ENCODE measurements at places on chromosomes 7 and 10. TPM values are rescaled to one million over a fixed set of nuclear protein-coding genes. Genes with fewer than 3 reads are reported as not detected.
A peak's percentile ranks its signal among the peaks of the same experiment; 100 is the strongest.

GPR15LG gene
- not detected for polyA plus RNA-seq

CFAP43 gene
- polyA plus RNA-seq: not detected

SMO gene
- not detected for polyA plus RNA-seq

GRCh38 chr7:76009672-76010600 is 15.5 kb upstream of the TMEM120A start:
- peaks cover 37% of the 10 kb centered on the region for H3K4me1 ChIP-seq
- H3K27ac ChIP-seq: peak overlapping the region; percentile 40
- no peak for DNase-seq
- H3K36me3 ChIP-seq: no peaks in the 10 kb centered on the region

DNA sequence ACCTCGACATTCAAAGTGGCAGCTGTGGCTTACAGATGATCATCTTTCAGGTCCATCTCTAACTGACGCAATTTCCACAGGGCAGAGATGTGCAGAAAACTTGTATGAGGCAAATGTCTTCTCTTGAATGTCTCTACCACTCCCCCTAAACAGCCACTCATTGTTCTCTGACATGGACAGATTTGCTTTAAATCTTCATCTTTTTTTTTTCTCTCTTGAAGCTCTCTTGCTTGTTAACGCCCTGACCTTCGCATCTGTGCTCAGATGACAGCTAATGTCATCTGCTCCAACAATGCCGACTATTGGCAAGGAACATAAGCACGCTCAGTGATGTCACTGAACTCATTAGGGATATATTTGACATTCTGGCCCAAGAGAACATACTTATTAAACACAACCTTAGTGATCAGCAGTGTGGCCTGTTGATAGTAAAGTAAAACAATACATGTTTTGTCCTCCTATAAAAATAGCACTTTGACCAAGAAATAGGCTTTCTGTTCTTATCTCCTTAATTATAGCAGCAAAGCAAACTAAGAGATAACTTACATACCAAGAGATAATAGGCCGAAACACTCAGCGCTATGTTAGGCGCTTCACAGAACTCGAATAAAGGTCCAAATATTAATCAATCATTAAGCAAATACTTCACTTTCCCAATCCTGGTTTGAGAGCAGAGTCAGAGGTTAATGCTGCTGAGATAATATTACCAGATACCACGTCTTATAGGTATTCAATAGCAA is 583.5 kb downstream of the PARD3 start:
- H3K4me1 ChIP-seq: no peaks in the 10 kb centered on the region
- H3K4me3 ChIP-seq: no peak overlapping the region
- DNase-seq: no peak

DNA sequence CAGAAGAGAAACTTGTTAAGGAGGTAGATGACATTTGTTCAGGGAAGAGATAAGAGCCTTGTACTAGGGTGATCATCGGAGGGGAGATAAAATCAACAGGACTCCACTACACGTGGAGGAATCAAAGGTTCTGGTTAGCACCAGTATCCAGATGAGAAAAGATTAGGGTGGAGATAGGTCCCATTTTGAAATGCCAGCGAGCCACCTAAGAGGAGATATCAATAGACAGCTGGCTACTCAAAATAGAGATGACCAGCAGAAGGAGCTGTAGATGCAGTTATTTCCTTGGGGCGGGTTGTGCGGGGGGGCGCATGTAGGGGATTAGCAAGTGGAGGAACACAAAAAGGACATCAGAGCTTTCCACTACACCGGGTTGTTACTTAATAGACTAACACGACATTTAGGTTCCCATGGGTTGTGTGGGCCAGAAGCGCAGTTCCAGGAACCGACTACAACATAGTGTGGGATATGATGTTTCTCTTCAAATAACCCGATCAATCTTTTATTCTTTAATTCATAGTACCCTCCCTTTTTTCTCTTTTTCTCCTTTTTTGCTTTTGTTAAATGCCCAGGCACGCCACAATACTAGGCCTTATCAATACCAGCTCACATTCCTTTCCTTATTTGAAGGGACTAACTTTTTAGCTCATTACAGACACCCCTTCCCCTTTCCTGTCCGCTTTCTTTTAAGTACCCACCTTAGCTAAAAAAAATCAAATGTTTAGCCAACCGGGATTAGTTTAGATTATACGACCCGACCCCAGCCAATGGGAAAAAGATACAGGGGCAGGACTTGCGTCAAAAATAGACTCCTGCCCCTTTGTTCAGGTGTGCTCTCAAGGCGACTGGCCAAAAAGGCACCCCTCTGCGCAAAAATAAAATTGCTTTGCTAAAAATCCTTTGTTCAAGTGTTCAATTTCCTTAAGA is 2.0 kb upstream of the KIF11 start:
- peak; percentile 43 for DNase-seq
- H3K36me3 ChIP-seq: no peaks in the 10 kb centered on the region
- peak overlapping the region; percentile 98 for H3K4me3 ChIP-seq
- peaks cover 27% of the 10 kb centered on the region for H3K4me1 ChIP-seq

- H3K36me3 ChIP-seq: no peaks in the 10 kb centered on the region
- H3K27ac ChIP-seq: no peak overlapping the region
- H3K4me1 ChIP-seq: no peaks in the 10 kb centered on the region
- H3K27me3 ChIP-seq: no peaks in the 10 kb centered on the region
Measured at GRCh38 chr7:123338688-123339087, 138.9 kb upstream of the SLC13A1 start.

DNA sequence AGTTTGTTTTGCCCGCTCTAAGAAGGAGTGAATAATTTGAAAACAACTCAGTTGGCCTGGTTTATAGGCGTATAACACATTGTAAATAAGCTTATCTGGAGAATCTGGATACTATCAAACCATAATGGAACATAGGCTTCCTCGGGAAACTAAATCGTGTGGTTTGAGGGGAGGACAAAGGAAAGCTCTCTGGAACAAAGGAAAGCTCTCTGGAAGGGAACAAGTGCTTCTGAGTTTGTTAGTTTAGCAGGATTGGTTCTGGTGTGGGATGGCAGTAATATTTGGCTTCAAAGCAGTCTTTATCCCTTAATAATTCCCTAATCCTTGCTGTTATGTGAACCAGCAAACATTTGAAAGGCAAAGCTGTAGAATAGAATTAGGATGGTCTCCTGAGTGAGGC is 15.0 kb upstream of the SLK start:
- H3K4me1 ChIP-seq: peaks cover 6% of the 10 kb centered on the region
- no peak for DNase-seq
- no peak overlapping the region for H3K27ac ChIP-seq
- H3K36me3 ChIP-seq: no peaks in the 10 kb centered on the region
- H3K27me3 ChIP-seq: peaks cover 9% of the 10 kb centered on the region

DNA sequence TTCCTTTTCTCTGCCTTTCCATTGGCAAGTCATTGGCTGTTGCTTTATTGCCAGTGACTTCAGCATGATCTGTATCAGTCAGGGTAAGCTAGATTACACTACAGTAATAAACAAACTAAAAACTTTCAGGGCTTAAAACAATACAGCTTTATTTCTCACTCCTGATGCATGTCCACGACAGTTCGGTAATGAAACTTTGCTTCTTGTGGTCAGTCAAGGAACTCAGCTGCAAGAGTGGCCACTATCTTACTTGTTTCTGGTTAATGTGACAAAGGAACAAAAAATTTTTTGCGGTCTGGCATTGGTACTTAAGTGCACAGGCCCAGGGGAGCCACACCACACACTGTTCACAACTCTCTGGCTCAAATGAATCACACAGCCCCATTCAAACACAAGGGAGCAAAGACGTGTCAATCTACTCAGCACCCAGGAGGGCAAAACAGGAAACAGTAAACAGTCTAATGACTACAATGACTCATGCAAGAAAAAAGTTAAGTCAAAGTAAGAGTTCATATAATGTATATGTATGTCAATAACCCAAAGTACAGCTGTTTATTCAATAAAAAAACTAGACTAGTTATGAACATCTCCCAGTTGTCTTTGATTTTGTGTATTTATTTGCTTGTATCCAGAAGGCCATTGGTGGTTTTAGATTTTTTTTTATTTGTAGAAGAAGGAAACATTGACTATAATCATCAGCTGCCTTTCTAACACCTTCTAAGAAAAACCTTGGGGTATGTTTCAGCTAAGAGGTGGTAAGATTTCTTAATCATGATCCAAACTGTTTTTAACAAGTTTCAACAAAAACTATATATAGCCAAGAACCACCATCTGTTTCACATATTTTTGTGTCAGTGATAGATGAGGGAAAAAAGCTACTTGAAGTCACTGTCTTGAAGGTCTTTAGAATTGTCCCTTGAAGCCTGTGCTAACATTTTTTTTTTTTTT is 134.4 kb upstream of the FAM3C start:
- no peaks in the 10 kb centered on the region for H3K36me3 ChIP-seq
- no peak overlapping the region for H3K4me3 ChIP-seq
- H3K27me3 ChIP-seq: peaks cover 5% of the 10 kb centered on the region
- no peak for DNase-seq
- H3K4me1 ChIP-seq: no peaks in the 10 kb centered on the region

DNA sequence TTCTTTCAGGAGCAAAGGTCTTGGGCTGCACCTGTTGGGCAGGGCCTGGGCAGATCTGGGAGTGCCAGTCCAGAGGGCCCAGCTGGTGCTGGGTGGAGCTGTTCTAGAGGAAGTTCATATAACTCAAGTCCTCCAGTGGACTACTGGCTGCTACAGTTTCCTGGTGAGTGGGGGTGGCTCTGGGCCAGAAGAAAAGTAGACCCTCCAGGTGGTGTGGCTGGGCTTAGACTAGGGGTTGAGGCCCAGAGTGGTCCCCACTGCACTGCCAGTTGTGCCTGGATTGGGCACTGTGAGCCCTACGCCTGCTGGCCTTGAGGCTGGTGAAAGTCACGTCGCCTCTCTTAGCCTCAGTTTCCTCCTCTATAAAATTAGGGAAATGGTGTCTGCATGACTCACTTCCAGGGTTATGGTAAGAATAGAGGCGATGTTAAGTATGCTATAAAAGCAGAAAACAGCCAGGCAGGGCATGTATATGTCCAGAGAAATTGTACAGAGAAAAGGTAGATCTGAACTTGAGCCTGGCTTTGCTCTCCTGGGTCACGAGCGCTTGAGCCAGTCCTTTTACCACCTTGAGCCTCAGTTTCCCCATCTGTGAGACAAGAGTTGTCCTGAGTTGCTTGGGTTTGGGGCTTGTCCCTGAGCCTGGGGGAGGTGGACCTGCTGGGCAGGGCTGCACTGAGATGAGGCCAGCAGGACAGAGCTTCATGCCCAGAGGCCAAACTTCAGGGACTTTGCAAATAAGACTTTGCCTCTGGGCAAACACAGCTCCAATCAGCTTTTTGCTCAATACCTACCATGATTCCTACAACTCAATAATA is 3.8 kb upstream of the CLDN3 start:
- no peaks in the 10 kb centered on the region for H3K36me3 ChIP-seq
- peaks cover 4% of the 10 kb centered on the region for H3K4me1 ChIP-seq
- peaks cover 57% of the 10 kb centered on the region for H3K27me3 ChIP-seq
- no peak overlapping the region for H3K4me3 ChIP-seq
- no peak overlapping the region for H3K27ac ChIP-seq

GRCh38 chr7:51301806-51302205 is 14.8 kb downstream of the COBL start:
- DNase-seq: no peak
- H3K4me3 ChIP-seq: no peak overlapping the region
- no peaks in the 10 kb centered on the region for H3K27me3 ChIP-seq
- H3K27ac ChIP-seq: no peak overlapping the region
- no peaks in the 10 kb centered on the region for H3K4me1 ChIP-seq

DNA sequence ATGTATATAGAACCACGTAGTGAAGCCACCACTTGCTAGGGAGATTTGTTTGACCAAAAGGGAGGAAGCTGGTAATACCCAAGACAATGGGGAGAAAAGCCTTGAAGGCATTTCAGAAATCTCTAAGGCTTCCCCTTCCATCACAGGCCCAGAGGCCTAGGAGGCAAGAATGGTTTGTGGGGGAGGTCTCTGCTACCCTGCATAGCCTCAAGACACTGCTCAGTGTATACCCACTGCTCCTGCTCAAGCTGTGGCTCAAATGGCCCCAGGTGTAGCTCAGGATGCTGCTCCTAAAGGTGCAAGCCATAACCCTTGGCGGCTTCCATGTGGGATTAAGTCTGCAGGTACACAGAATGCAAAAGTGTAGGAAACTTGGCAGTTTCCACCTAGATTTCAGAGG is 1105.8 kb downstream of the GATA3 start:
- H3K4me1 ChIP-seq: no peaks in the 10 kb centered on the region
- DNase-seq: no peak
- no peak overlapping the region for H3K27ac ChIP-seq
- H3K36me3 ChIP-seq: no peaks in the 10 kb centered on the region
- peaks cover 4% of the 10 kb centered on the region for H3K27me3 ChIP-seq

- peaks cover 19% of the 10 kb centered on the region for H3K27me3 ChIP-seq
- H3K4me1 ChIP-seq: no peaks in the 10 kb centered on the region
- H3K27ac ChIP-seq: no peak overlapping the region
- no peak for DNase-seq
Measured at GRCh38 chr10:69856601-69857166, 55.0 kb downstream of the COL13A1 start.
